Stimulated activated CD4-positive, alpha-beta T cell treated with anti-CD3 and anti-CD28 coated beads, Interleukin-1b, Interleukin-23, amount 100 ng/mL, for 48 hours (primary cell): ENCODE measurements at places on chromosomes 2 and 18.

DNA sequence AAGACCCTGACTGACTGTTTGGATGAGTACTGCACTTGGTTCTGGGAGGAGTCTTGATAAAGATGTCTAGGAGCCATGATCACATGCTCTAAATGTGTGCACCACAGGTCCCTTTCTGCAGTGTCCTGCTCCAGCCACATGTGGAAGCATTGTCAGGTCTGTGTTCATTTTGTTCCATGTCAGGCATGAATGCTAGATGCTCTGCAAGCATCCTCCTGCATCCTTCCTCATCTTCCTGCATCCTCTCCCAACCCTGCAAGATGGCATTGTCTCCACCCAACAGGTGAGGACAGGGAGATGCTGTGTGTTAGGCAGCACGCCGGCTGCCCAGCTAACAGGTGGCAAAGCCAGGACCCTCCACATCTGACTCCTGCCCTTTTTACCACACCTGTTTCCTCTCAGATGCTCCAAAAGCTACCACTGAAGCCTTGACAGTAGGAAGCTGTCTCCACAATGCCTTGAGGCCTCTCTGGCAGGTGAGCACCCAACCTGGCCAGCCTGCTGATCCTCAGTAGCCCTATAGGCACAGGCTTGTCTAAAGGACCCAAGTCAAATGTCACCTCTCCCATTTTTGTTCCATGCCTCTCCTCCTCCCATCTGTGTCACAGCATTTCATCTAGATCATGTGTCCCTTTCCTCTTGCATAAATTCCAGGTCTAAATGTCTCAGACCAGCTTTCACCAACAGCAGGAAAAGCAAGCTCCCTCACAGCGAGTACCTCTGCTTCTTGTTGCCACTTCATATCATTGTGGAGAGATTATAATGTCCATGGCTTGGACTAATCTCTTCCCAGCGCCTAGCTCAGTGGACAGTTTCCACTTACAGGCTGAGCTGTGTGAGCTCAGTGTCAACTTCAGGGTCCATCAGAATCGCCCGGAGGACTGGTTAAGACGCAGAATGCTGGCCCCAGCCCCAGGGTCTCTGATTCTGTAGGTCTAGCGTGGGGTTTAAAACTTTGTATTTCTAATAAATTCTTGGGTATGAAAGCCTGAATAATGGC lies 55.0 kb downstream of the TMEM163 start:
- DNase-seq = no peak

DNA sequence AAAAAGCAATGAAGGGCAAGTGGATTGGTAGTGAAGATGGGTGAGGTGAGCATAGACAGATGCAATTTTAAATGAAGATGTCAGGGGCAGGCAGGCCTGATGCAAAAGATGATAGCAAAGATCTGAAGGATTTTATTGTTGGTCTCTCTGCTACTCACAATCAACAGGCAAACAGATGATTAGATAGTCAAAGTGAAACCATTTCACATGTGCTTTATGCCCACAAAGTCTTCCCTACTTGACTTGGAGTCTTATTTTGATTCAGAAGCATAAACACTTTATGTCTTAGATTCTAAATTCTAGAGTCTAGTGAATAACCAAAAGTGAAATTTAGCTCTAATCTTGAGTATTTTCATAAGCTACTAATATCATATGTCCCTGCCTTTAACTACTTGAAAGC lies 153.8 kb upstream of the HNRNPA3 start:
- no peak for DNase-seq

GRCh38 chr2:217864963-217865772 lies 137.6 kb downstream of the TNS1 start:
- DNase-seq = peak; percentile 11

- DNase-seq = no peak
Measured at GRCh38 chr2:2825516-2826208, 494.6 kb upstream of the MYT1L start.

- DNase-seq = no peak
Measured at GRCh38 chr2:223529696-223530095, 72.5 kb downstream of the SCG2 start.

GRCh38 chr2:135099802-135100483 lies 47.9 kb downstream of the RAB3GAP1 start:
- DNase-seq = no peak

DNA sequence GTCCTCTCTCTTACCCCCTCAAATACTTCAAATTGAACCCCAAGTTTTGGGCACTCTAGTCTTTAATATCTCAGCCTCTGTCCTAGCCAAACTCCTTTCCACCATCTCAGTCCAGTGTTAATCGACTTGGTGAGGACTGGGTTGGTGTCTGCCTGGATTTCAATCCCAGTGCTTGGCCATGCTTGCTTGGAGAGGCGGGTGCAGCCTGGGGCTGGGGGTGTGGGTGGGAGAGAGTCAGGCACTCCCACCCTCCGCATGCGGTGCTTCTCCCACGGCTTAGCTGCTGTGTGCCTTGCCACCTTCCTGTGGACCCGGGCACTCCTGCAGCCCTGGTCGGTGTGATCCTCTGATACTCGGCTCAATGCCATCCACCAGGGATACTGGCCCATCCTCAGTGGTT lies 220.8 kb upstream of the HDAC4 start:
- no peak for DNase-seq

DNA sequence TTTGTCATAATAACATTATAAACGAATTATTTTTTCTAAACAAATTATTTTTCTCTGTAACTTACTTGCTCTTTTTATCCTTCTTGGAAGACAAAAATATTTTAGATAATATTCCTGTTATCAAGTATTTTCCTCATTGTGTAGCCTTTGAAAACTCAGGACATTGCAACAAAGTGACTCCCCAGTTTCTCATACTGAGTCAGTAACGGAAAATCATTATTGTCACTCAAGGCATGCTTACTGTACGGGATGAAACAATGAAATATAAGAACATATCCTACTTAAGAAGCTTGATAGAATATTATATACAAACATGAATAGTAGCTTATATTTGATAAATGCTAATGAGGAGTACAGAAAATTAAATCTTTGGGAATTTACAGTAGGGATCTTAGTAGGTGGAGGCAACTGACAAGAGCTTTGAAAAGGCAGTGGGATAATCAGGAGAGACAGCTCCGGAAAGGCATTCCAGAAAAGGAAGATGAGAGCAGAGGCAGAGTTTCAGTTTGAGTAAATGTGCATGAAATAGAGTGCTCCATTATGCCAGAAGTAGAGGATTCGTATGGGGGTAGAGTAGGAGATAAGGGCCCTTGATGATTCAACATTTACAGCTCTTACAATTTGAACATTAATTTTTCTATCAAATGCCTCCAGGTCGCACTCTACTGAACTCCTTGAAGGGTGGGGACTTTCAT lies 14.0 kb upstream of the YES1 start:
- DNase-seq = no peak

DNA sequence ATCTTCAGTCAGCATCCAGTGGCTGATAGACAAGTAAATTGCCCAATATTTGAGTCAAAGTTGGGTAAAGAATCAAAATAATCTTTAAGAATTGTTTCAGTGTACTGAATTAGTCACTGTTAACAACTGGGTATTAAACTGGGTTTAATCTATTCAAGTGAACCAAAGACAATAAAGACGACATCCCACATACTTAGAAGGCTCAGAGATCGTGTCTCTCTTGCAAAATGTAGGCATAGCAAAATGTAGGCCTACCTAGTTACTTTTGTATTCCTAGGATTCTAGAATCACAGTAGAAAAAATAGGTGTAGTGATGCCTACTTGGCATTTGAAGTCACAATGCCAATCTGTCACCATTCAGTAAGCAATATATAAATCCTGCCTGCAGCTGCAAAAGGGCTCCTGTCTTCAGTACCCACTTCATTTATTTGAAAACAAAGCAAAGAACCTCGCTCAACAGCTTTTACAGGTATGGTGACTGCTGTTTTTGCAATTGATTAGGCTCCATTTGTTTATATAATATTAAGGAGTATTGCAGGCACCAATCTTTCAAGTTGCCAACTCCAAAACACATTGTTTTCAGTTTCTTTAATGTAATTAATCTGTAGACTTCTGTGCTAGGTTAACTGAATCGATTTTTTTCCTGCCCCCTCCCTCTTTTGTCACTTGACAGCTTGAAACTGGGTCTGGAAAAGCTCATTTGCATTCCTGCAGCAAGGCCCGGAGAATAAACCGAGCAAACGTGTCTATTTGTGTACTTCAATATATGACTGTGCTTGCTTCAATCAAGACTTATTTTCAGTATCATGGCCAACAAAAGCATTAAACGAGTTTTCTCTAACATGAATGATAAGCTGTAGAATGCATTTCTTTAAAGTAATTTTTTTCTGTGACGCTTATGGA lies 1074.9 kb downstream of the TDRD15 start:
- no peak for DNase-seq

DNA sequence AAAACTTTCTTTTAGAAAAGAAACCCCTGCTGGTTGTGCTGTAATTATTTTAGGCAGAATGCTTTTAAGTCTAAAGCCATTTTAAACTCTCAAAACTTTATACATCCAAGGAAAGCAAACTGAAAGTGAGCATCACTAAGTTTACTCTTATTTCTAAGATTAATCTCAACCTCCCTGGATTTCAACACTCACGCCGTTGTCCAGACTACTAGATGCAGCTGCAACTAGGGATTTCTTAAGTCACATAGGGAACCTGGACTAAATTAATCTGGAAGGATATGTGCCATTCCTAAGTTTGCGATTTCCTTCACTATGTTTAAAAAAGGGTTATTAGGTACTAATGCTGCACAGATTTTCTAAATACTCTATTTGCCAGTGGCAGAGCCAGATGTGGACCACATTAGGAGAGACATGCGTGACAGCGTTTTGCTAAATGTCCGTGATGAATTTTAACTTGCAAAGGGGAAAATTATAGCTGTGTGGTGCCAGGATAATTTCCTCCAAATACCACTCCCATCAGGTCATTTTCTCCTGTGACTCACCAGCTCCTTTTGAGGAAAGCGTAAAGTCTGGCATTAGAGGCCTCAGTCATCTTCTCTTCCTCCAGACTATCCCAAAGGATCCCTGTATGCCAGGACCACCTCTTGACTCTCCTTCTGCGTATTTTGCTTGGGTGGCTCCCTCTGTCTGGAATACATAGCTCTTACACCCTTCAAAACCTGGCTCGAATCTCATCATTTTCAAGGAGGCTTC lies 143.7 kb downstream of the ATL2 start:
- DNase-seq = no peak

- no peak for DNase-seq
Measured at GRCh38 chr2:44954889-44955592, 13.5 kb downstream of the SIX3 start.

- peak; percentile 24 for DNase-seq
Measured at GRCh38 chr2:232142049-232142448, 180.5 kb downstream of the DIS3L2 start.
